ENCODE measurements at places on chromosomes 7 and 10.

GRCh38 chr7:92413550-92413949 is 33.7 kb upstream of the GATAD1 start:
- DNase-seq, result no peak

GRCh38 chr7:129258649-129259389 is 34.0 kb downstream of the AHCYL2 start:
- no peak for DNase-seq

DNA sequence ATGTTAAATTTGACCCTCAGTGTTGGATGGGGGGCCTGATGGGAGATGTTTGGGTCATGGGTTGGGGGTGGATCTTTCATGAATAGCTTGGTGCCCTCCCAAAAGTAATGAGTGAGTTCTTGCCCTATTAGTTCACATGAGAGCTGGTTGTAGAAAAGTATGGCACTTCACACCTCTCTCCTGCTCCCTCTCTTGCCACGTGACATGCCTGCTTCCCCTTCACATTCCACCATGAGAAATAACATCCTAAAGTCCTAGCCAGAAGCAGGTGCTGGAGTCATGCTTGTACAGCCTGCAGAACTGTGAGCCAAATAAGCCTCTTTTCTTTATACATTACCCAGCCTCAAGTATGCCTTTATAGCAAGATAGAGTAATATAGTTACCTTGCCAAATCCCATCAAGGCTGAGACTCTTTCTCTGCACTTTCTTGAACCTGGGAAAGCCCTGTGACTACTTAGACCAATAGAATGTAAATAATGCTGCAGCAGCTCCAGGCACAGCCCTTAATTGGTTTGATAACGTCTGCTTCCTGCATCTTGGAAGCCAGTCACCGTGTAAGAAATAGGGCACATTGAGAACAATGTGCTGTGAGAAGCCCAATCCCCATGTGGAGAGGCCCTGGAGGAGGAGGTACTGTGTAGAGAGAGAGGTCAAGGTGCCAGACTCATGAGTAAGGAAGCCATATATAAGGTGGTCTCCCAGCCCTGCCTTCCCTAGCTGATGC is 88.0 kb upstream of the NAMPT start:
- no peak for DNase-seq

- DNase-seq, result no peak
Measured at GRCh38 chr7:151814400-151815009, 62.4 kb downstream of the PRKAG2 start.

DNA sequence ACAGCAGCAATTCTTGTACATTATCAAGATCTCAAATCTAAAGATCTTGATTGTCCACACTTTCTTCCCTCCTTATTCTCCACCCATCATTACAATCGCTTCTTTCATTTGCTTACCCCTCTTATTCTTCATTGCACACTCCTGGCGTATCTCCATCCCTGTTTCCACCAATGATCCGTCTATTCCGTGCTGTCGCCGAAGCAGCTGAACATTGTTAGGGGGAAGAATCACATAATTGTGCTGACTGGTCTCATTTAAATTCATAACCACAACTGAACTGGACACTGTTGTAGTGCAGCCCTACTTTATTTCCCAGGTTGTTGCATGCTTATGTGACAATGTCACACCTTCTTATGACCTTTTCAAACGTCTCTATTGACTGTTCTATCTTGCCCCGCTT is 18.9 kb upstream of the NRP1 start:
- no peak for DNase-seq

- no peak for DNase-seq
Measured at GRCh38 chr10:132876993-132877431, 65.4 kb downstream of the CFAP46 start.

DNA sequence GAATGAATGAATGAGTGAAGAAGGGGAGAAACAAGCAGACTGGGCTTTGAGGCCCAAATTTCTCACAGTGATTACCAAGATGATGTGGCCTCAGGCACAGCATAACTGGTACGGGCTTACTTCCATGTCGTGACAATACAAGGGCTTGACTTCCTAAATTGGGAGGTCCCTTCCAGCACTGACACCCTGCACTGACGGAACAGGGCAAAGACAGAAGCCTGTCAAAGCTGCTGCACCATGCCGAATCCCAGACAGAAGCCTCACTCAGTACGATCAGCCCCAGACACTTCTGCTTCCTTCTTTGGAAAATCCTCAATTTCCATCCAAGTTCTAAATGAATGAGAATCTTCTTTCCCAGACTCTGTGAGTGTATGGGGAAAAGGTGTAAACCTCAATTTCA is 51.9 kb downstream of the GNA12 start:
- no peak for DNase-seq

GRCh38 chr7:142733271-142733670 is 16.0 kb upstream of the PRSS1 start:
- DNase-seq, result no peak

GRCh38 chr10:88004451-88004850 is 141.0 kb downstream of the PTEN start:
- DNase-seq, result no peak

- no peak for DNase-seq
Measured at GRCh38 chr10:66349726-66350125, 576.1 kb upstream of the LRRTM3 start.

DNA sequence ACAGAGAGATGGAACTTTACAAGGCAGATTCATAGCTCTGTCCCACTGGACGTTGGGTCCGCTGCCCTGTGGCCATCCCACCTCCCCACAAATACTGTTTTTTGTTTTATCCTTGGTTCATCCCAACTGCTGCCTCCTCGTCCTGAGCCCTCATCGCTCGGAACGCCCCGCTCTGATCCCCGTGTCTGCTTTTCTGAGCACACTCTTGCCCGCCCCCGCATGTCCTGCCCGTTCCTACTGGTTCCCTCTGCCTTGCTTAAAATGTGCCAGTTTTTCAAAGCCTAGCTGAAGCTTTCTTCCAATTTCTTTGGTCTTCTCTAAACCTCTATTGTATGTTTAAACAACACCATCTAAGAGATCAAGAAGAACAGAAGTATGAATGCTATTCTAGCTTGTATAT is 19.4 kb downstream of the RNF32 start:
- no peak for DNase-seq

DNA sequence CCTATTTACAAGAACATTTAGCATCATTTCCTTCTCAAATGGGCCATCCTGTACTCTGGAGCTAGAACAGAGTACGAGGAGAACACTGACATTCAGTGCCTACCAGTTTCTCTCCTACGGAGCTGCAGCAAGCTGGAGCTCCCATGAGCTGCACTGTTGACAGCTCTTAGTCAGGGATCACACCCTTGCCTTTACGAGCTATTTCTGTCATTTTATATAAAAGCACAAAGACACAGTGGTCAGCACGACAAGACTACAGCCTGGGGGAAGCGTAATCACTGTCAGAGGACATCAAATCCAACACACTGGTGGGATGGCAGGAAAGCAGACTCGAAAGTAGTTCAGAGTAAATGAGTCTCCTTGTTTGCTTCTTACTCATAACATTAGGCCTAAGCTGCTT is 2.7 kb downstream of the CDCA7L start:
- no peak for DNase-seq

DNA sequence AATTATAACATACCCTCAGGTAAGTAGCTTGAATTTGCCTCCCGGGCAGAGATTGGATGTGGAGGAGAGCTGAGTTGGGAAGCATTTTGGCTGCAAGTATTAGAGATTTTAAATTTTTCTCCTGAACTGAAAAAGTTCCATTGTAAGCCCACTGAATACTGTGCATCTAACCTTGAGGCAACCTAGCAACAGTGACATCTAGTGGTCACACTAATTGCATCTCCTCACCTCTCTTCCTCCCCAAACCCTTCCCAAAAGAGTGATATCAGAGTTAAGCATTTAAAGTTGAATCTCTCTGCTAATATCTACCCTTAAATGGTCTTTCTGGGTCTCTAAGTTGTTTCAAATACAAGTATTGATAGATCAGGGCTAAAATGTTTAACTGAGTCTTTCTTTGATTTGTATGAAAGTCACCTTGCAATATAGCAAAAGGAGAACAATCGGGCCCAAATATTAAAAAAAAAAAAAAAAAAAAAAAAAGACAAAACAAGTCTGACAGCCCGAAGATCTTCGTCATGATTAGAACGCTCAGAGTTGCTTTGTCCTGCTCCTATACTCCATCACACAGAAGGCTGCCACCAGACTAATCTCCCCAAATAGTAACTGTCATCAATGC is 40.4 kb upstream of the DLX5 start:
- no peak for DNase-seq

- DNase-seq, result no peak
Measured at GRCh38 chr10:69856601-69857166, 55.0 kb downstream of the COL13A1 start.

GRCh38 chr10:35797187-35797586 is 155.1 kb upstream of the FZD8 start:
- DNase-seq, result no peak

GRCh38 chr7:109890622-109891021 is 1200.3 kb upstream of the LRRN3 start:
- no peak for DNase-seq

- no peak for DNase-seq
Measured at GRCh38 chr10:2660276-2660675, 407.1 kb upstream of the PFKP start.

DNA sequence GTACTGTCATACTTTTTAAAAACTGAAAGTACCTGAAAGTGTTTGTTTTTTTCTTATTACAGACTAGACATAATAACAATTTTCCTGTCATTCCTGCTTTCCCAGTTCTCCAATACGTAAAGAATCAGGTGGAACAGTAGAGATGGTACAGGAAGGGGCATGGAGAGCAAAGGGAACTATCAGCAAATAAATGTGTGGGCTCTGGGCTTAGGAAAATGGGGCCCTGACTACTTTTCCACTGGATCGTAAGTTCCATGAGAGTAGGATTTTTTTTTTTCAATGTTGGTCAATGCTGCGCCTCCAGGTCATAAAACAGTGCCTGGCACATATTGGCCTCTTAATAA is 15.2 kb upstream of the FAS start:
- DNase-seq, result no peak

GRCh38 chr7:130149281-130150139 is 55.7 kb downstream of the TMEM209 start:
- no peak for DNase-seq

DNA sequence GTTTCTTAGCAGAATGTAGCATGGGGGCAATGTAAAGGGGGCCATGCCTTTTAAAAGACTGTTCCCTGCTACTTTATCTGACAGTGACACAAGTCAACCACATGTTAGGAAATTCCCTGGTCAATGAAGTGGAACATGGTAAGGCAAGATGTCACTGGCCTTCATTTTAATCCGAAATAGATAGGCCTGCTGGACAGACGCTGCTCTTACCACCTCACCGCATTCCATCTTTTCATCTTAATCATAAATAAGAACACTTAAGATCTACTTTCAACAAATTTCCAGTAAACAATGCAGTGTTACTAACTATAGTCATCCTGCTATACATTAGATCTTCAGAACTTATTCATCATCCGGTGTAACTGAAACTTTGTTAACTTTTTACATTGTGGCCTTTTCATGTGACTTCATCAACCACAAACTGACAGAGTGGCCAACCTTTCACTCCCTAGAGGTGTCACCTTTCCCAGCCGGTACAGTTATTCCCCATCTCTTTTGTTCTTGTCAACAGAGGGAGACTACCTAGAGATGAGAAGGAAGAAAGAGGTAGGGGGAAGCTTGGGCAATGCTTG is 15.6 kb downstream of the ASB4 start:
- DNase-seq, result no peak

DNA sequence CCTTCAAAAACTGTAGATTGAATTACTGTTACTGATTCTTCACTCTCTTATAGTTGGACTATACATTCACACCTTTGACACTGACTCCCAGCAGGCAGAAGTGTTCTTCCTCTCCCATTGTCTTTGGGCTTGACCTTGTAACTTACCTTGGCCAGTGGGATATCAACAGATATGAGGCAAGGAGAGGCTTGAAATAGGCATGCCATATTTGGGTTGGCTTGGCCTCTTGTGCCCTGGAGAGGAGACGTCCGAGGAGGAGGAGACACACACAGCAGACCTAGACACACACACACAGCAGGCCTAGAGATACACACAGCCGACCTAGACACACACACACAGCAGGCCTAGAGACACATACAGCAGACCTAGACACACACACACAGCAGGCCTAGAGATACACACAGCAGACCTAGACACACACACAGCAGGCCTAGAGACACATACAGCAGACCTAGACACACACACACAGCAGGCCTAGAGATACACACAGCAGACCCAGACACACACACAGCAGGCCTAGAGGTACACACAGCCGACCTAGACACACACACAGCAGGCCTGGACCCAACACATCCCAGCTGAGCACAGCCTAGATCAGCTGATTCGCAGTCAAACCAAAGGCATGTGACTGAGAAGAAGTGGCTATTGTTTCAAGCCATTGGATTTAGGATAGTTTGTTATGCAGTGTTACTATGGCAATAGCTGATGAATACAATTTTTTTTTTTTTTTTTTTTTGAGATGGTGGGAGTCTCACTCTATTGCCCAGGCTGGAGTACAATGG is 12.5 kb upstream of the GNA12 start:
- no peak for DNase-seq

GRCh38 chr7:21256310-21256877 is 171.5 kb upstream of the SP4 start:
- no peak for DNase-seq

- DNase-seq, result no peak
Measured at GRCh38 chr7:149284343-149284742, 22.3 kb downstream of the ZNF783 start.

GRCh38 chr10:19958787-19959186 is 142.6 kb downstream of the PLXDC2 start:
- no peak for DNase-seq

DNA sequence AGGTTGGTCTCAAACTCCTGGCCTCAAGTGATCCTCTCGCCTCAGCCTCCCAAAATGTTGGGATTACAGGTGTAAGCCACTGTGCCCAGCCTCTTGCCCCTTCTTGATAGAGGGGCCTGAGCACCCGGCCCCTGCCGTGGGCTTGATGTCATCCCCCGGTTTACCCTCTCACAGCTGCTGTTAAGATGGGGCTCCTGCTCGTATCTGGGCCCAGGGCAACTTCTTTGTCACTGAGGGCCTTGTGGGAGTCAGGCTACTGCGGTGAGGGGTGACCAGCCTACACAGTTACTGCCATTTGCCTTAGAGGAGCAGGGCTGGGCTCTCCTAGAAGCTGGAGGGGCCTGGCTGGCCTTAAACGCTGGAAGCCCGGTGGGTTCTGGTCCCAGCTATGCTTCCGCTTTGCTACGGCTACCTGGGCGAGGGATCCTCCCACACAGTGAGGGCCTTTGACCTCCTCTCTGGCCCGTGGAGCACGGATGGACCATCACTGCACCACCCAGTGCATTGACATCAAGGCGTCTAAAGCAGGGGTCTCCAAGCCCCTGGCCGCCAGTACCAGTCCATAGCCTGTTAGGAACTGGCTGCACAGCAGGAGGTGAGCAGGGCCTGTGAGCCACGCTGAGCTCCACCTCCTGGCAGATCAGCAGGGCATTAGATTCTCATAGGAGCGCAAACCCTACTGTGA is 1.1 kb upstream of the TMEM130 start:
- DNase-seq, result no peak

All from left hindlimb (tissue), 1 donor.